Mammary epithelial cell (primary cell): ENCODE measurements at places on chromosomes 1 and 21. TPM values are rescaled to one million over a fixed set of nuclear protein-coding genes. Genes with fewer than 3 reads are reported as not detected.

- DNase-seq = no peak
These were observed 107.9 kb downstream of the RUNX1 start for GRCh38 chr21:34941162-34941561.

DNA sequence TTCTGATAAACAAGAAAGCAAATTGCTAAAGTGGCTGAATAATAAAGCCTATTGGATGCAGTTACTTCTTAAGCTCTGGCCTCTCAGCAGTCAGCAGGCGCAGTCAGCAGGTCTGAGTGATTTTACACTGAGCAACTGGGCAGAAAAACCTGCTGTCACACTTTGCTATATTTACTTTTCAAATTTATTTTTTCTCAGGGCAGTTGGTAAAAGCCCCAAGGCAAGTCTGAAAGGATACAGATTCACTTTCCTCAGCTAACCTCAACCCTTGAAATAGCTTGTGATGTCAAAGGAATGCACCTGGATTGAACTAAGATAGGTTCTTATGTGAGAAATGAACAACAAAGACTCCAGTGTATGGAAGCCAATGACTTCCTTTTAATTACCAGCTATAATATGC is 34.0 kb downstream of the ATP5PF start:
- DNase-seq = peak; percentile 61

DNA sequence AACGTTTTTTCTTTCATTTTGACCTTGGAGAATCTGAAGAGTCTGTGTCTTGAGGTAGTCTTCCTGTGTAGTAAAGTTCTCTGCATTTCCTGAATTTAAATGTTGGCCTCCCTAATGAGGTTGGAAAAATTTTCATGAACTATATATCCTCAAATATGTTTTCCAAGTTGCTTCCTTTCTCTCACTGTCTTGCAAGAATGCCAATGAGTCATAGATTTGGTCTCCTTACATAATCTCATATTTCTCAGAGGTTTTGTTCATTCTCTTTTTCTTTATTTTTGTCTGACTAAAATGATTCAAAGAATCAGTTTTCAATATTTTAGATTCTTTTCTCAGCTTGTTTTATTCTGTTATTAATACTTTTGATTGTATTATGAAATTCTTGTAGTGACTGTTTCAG is 87.6 kb downstream of the DRAM2 start:
- peak; percentile 20 for DNase-seq

- peak; percentile 21 for DNase-seq
These were observed 686 bp downstream of the MIIP start for GRCh38 chr1:12019858-12020509.

DNA sequence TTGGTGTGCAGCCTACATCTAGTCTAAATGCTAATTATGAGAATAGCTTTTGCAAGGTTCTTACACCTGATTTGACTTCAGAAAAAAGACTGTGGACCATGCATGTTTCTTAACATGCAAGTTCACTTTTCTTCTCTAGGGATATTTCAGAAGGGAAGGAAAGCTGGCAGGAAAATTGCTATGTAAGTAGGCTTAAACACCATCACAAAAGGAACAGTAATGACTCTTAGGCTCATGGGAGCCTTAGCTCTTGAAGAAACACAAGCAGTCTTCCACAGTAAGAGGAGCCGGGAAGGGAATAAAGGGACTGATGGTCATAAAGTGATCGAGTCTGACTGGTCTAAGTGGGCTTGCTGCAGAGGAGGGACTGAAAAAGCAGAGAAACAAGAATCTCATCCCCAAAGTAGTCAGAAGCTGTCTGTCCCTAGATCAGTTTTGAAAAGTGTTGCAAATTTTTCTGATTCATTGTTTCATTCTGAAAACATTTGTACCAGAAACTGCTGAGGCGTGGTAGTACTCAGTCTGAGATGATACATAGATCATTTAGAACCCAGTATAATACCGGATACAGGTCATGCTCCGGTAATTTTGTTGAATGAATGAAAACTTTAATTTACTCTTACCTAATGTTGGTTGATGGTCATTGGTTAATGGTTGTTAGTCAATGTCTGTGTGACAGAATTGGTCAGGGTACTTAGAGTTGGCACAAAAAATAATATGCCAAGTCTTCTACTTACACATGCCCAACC is 40.9 kb downstream of the SMYD2 start:
- DNase-seq = no peak

GRCh38 chr1:93015590-93015989 is 54.3 kb upstream of the DIPK1A start:
- DNase-seq = peak; percentile 27

GRCh38 chr1:231571904-231572303 is 43.4 kb downstream of the TSNAX start:
- peak; percentile 3 for DNase-seq

DNA sequence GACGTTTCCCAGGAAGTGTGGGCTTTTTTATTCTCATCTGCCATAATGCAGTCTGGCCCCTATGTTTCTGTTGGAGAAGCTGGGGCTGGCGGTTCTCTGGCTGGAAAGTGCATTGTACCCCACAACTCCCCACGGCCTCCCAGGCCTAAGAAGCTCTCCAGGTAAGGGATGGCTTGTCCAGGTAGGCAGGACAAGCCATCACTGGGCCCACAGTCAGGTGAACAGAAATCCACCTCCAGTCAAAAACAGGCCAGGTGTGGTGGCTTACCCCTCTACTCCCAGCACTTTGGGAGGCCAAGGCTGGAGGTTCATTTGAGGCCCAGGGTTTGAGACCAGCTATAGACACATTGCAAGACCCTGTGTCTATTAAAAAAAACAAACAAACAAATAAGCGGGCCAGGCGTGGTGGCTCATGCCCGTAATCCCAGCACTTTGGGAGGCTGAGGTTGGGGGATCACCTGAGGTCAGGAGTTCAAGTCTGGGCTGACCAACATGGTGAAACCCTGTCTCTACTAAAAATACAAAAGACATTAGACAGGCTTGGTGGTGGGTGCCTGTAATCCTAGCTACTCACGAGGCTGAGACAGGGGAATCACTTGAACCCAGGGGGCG is 3.1 kb upstream of the WNT9A start:
- no peak for DNase-seq

DNA sequence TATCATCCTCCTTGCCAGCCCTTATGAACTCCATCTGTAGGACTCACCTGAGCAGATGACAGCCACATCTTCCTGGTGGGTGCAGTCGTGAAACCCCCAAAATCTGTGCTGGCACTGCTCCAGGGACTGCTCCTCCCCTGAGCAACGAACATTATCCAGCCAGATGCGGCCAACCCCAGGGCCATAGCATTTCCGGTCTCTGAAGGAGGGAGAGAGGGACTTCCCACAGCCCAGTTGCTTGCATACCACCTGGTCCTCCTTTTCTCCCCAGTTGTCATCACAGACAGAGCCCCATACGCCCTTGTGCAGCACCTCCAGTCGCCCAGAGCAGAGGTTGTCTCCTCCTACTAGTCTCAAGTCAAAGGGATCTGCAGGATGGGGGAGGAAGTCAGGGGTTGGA is 8.5 kb downstream of the CD5L start:
- no peak for DNase-seq

DNA sequence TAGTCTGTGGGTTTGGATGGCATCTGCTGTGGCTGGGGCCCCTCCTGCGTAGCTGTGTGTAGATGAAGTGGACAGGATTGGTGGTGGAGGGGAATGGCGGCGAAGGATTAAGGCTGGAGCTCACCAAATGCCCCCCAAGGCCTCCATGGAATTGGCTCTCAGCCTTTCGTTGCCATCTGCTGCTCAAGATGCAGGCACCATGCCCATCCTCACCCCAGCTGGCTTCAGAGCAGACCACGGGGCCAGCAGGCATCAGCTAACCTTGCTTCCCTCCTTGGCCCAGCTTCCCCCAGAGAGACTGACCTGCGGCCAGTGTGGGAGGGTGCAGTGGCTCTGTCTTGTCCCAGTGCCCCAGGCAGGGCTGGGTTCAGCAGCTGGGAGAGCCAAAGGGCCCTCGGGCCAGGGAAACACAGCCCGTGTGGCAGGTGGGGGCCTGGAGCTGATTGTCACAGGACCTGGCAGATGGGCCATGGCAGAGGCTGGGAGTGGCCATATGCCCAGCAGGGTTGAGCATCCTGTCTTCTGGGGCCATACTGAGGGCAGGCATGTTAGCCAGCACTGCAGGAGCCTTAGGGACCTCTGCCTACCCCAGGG is 66.8 kb upstream of the ACTL8 start:
- DNase-seq = no peak

- no peak for DNase-seq
These were observed 55.1 kb upstream of the GUCA2A start for GRCh38 chr1:42219627-42220026.

DNA sequence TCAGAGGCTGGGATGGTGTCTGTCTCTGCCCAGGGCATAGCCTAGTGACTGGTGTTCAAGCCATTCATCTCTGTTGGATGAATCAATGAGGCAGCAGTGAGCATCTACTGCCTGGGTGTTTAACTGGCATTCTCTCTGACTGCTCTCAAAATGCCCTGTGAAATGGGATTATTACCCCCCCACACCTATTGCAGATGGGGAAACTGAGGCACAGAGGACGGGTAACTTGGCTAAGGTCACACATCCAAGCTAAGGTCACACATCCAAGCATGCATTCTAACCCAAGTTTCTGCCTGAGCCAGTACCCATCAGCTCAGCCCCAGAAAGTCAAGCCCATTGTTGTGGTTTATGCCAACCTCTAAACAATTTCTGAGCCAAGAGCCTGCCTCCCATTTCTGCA is 5.0 kb downstream of the TTC39A start:
- no peak for DNase-seq

GRCh38 chr1:50080904-50081586 is 27.7 kb upstream of the ELAVL4 start:
- peak; percentile 8 for DNase-seq

- peak; percentile 3 for DNase-seq
These were observed 1.5 kb downstream of the S100PBP start for GRCh38 chr1:32818804-32819541.

- no peak for DNase-seq
These were observed 7.3 kb downstream of the CSTB start for GRCh38 chr21:43768868-43769167.

DNA sequence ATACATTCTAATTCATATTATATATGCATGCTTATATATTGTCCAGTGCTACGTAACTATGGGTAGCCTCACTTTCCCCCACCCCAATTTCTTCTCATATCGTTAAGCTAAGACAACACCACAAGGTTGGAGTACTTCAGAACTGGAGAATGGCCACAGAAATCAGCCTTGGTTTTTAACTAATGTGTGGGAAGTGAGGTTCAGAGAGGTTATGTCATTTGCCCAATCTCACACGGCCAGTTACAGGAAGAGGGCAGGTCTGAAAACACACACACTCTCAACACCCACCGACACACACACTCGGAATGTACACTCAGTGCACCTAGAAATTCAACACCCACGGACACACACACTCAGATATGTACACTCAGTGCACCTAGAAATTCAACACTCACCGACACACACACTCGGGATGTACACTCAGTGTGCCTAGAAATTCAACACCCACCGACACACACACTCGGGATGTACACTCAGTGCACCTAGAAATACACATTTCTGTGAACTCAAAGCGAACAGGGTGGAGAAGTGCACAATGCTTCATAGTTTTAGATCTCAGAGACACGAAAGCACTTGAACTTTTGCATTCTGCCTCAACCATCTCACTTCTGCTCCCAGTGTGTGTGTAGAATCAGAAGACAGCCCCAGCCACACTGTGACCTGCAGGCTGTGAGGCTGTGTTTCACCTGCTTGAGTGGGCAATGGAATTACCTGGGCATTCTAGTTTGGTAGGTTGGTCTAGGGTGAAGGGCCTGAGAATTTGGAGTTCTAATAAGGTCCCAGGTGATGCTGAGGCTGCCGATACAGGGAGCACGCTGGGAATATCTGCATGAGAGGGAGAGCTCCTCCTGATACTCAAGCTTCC is 170.4 kb downstream of the CLIC6 start:
- DNase-seq = no peak

- DNase-seq = no peak
These were observed 2.5 kb downstream of the SLAMF9 start for GRCh38 chr1:159951551-159951950.

DNA sequence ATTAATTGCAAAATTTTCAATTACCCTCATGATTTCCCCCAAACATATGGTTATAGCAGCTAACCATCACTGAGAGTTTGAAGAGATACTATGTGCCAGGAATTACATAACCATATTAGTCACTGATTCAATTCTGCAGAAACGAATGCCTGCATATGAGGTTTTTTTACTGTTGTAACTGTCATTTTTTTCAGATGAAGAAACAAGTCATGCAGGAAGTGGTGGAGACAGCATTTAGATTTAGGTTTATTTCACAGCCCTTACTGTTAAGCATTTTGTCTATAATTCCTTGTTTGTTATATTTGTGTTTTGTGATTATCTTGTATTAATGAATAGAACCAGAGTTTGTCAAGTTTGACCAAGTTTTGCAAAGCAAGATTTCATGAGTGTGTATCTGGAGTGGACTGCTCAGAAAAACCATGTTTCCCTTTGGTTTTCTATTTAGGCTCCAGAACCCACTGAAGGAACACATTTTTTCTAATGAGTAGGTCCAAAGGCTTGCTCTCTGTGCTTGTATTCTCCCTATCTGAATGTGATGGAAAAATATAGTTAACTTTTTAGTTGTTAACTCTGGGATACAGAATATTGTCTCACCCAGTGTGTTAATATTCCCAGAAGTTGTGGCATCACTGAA is 308.5 kb upstream of the ADAMTS5 start:
- peak; percentile 74 for DNase-seq

- DNase-seq = no peak
These were observed at the start of gene C1QTNF12 for GRCh38 chr1:1246577-1247340. TSS of gene C1QTNF12 (minus strand) at chr1:1246722. CDS start at chr1:1246690, 32 bp downstream.

GRCh38 chr21:26070822-26071425 is 99.6 kb downstream of the APP start:
- no peak for DNase-seq

GRCh38 chr21:36668713-36669112 is 30.2 kb upstream of the SIM2 start:
- no peak for DNase-seq

DNA sequence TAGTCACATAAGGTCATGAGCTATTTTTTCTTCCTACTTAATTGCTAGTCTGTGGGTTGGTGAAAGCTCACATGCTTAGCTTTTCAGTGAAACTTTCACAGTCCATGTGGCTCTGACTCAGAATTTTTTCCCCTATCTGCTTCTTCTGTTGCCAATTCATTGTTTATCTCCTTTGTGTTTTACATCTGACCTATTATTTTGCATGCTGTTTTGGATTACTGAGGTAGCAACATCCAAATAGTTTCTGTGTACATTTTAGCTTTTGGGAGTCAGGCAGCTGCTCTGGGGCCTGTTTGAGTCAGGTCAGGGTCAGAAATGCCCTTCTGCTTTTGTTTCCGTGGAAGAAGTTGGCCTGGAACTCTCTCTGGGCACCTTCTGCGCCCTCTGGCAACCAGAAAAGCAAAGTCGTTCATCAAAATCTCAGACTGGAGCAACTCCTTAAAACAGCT is 40.0 kb downstream of the ROR1 start:
- DNase-seq = peak; percentile 68

Gene DIO1
- not detected for total RNA-seq

Gene CAPN8
- 3.0 and 5.2 TPM in 2 replicates for total RNA-seq

Gene SUCO
- 36.2 TPM for total RNA-seq

Gene NPPB
- not detected in 2 replicates for total RNA-seq

Gene KLF17
- not detected in 2 replicates for total RNA-seq

Gene DNAJC6
- 28.5 TPM for total RNA-seq

Gene AUNIP
- total RNA-seq = 5.7 TPM

Gene HRNR
- total RNA-seq = not detected in 2 replicates

Gene SPATA1
- total RNA-seq = 1.4 and 1.8 TPM in 2 replicates

Gene PFKFB2
- 34.4 and 50.4 TPM in 2 replicates for total RNA-seq
